ENCODE measurements at places on chromosomes 1 and 21.

GRCh38 chr1:38736399-38736798 is 123.2 kb downstream of the RRAGC start:
- no peak for DNase-seq

DNA sequence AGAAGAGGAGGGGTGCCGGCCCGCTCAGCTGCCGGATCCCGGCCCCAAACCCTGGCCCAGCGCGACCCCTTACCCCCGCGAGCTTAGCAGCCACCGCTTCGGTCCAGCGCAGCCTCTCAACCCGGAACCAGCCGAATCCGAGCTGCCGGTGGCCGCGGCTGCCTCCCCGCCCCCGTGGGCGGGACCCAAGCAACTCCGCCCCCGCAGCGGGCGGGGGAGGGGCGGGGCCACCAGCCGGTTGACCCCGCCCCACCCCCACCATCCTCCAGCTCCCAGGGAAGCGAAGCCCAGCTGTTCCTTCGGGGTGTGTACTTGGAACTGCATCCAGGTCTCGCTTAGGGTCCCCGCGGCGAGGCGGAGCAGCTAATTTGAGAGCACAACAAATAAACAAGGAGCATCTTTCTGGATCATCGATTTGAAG is at the start of gene TRIM62:
TSS of gene TRIM62 (minus strand) at position 123 of the 421 bp plus-strand sequence. CDS start 611 bp downstream, outside the sequence.
- peak; percentile 71 for DNase-seq

DNA sequence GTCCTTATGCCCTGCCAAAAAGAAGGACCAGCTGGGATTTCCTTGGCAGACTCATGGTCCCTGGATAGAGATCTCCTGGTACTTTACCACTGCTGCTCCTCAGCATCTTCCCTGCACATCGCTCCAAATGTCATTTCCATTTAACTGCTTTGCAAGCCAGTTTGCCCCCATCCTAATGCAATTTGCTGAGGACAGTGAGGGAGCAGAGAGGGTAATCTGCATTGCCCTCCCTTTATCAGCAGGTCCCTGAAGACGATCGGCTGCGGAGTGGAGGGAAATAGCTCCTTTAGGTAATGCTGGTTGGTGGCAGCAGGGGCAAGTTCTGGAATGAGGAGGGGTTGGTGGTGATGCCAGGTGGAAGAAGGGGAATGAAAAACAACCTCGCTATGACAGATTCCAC is 2.7 kb downstream of the PLXNA2 start:
- no peak for DNase-seq

DNA sequence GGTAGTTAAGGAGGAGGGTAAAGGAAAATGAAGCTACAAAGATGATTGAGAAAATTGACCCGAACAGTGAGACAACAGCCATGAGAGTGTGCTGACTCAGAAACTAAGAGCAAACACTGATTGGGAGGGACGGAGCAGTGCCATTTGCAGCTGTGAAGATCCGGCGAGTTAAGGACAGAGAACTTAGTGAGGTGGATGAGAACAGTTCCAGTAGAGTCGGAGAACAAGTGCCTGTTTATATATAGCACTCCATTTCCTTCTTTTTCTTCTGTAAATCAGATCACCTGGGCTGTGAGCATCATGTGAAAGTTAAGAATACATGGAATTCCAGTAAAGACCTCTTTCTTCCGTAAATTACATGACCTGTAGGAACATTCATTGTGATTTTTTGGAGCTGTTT is 145.7 kb downstream of the KCNK2 start:
- DNase-seq = no peak

- no peak for DNase-seq
These were observed 1184.1 kb downstream of the AMY1C start for GRCh38 chr1:104933846-104934245.

DNA sequence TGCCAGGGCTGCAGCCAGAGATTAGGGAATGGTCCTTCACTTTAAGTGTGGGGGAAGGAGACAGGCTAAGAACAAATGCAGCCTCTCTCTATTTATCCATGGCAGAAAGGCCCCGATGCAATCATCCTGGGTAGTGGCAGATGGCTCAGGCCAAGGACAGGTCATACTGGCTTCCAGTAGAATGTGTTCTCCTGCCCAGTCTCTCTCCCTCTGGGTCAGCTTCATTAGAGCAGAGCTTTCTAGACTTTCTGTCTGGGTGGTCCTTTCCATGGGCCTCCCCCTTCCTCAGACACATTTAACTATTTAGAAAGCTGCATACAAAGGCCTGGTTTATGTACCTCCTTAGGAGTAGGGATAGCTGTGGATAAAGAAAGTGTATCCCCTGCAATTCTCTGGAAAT is 4.8 kb upstream of the PTCH2 start:
- DNase-seq = no peak

- DNase-seq = no peak
These were observed 241.0 kb downstream of the RHOU start for GRCh38 chr1:228976316-228976715.

DNA sequence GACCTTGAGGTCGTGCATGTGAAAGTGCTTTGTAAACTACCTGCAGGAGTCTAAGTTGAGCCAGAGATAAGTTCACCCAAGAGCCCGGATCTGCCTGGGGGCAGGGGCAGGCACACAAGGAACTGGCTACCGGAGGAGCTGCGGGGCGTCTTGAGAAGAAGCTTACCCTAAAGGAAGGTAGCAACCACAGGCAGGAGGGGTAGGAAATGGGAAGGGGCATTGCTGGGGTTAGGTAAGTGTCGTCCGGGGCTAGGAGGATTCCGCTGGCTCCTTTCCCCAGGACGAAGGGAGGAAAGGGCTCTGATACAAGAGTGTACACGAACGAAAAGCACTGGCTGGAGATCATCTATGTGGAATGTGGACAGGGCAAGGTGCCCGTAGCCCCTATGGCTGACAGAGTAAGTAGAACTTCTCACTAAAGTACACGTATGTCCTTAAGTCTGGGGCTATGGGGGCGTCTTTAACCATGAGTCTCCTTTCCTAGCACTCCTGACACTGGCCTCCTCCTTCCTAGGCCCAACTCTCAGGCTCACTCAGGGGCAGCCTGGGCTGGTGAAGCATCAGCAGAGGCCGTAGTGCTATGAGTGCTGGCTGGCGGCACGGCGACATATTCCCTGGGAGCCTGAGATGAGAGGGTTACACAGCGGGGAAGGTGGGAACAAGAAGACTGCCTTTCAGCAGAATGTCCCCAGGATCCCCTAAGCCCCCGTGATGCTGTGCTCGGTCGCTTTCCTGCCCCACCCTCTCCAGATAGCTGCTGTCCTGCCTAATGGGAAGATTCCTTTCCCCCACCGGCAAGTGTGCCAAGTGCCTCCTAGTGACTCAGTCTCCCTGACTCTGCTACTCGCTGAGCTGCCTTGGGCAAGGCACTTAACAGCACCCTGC is 9.1 kb upstream of the GALNT2 start:
- no peak for DNase-seq

- no peak for DNase-seq
These were observed 63.4 kb downstream of the TSEN15 start for GRCh38 chr1:184114818-184115398.

DNA sequence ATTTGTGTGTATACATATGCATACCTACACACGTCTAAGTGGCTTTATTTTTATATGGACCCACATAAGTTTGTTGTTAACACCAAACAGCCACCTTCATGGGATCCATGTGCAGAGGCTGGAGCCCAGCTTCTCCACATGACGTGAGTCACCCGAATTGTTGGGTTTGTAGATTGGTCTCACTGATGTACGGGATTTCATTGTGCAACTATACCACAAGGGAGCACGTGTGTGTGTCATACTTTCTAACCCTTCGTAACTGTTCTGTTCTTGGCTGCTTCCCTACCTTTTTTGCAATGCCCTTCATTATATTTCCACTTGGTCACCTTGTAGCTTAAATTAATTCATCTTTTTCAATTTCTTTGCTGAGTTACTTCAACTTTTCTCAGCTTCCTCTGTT is 21.0 kb downstream of the SPRTN start:
- DNase-seq = peak; percentile 68

DNA sequence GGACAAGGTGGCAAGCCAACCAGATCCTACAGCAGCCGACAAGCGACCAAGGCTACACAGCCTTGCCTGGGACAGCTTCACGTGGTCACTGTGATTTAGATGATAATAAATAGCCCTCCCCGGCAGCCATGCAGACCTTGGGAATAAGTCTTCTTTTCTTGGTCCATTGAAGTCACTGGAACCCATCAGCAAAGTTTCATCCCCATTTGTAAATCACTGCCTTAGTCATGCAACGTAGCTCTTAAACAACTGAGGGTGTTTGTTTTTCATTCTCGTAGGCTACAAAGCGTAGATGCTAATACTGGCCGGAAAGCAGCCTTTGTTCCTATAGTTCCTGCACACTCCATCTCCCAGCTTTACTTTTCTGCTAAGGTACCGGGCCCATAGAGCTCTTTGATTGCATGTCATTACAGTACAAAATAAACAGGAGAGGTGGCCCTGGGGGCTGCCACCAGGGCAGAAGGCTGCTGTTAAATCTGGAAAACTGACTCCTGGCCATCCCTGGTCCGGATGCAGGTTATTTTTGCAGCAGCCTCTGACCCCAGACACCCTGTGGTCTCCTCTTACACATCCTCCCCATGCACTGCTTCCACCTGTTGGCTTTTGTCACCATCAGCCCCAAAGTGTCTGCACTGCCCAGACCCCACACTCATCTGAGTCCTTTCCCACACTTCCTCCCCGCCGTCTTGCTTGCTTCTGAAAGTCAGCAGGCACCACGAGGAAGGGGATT is 105.5 kb downstream of the TOMM20 start:
- DNase-seq = no peak

GRCh38 chr1:2179283-2180013 is 15.1 kb downstream of the FAAP20 start:
- DNase-seq = no peak

DNA sequence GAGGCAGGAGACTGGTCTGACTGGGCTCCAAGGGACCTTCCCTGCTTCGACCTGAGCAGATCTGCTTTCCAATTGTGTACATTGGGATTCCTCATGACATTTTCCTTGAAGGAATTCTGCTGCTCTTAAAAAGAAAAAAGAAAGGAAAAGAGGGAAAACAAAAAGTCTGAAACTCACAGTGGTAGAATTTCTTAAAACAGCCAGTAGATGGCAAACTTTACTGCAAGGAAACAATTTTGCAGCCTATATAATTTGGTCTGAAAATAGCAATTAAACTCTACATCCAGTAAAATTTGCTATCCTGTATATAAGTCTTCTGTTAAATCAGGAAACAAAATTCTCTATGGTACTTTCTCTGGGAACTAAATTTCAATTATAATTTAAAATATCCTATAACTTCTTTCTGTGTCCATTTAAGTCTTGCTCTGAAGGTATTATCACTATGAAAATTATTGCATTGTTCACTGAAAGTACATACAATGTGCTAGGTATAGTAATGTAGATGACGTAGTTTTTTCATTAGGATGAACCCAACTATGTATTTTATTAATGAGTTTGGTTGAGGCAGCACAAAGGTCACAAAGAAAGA is 59.8 kb downstream of the CRB1 start:
- DNase-seq = no peak

DNA sequence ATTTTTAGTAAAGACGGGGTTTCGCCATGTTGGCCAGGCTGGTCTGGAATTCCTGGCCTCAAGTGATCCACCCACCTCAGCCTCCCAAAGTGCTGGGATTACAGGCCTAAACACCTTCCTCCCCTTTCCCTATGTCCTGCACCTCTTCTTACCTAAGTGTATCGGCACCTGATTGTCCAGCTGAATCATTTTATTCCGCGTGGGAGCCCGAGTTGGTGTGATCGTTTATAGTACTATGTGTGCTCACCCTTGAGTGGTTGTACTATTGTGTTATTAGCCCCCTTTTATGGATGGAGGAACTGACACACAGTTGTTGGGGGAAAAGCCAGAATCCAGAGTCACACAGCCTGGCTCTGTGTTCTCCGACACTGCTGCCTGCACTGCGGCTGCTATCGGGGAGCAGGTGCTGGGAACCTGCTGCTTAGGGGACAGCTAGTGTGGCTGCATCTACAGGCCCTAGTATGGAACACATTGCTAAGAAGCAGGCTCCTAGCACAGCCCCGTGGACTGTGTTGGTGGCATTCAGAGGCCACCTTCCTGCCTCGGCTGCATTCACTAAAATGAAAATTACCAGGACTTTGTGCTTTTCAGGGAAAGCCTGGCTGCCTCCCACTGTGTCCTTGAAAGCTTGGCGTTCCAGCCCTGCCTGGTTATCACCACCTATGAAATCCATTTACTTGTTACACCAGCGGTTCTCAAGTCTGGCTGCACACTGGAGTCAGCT is 21.6 kb downstream of the ENO1 start:
- DNase-seq = no peak

DNA sequence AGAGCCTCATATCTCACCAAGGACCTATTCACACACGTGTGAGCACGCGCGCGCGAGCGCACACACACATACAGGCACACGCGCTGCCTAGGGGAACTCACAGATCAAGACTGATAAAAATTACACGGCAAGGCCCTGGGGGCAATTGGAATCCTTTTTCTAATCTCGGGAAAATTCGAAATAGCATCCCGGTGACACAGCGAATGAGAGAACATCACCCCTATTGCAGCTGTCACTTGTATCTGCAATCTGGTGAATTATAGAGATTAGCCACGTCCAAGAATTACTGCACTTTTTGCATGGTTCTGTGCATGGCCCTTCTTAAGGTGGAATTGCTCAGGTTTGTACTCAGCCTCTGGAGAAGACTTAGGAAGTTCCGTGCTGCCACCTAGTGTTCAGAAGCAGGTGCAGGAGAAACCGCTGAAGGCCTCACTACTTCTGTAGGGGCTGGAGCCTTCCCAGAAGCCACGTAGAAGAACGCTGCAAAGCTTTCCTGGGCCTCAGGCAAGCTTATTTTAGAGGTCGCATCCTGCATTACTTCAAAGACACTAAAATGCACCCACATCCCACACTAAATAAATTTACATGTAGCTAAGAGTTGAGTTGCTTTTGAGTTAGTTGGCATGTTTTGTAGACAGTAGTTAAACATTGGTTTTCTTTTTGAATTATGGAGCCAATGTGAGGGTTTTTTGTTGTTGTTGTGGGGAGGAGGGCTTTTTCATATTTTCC is 229.2 kb upstream of the CAMK1G start:
- DNase-seq = peak; percentile 89

DNA sequence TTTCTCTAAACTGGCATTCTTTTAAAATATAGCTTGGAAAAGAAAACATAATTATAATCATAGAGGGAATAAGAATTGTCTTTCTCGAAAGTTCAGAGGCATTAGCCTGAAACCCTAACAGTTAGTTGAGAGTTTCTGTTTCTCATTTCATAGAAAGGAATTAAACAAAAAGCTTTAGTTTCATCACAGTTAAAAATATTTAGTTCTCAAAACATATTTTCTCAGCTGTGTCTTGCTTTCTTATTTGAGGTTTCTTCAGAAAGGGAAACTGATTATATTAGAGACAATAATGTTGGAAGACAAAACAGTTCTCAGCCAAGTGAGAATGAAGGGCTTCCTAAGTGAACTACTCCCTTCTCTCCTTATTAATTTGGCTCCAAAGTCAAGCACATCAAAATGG is 75.4 kb upstream of the C1orf105 start:
- DNase-seq = no peak

DNA sequence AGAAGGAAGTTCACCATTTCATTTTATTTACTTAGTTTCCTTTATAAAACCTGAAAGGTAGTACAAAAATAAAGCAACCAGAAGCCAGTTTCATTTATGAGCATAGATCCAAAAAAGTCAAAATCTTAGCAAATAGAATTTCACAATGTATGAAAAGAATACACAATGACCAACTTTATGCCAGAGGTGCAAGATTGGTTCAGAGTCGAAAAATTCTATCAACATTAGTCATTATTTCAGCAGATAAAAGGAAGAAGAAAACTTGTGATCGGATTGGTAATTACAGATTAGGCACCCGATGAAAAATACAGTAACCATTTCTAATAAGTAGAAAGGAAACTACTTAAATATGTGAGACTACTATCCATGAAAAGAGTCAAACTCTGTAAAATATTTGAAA is 89.1 kb downstream of the ITSN1 start:
- DNase-seq = no peak

GRCh38 chr1:52192436-52192835 is 50.5 kb downstream of the ZFYVE9 start:
- DNase-seq = no peak

Data from fibroblast of skin of left quadriceps (primary cell).